Muscle of arm (tissue), 14 donors: ENCODE measurements at places on chromosomes 16 and 17.

DNA sequence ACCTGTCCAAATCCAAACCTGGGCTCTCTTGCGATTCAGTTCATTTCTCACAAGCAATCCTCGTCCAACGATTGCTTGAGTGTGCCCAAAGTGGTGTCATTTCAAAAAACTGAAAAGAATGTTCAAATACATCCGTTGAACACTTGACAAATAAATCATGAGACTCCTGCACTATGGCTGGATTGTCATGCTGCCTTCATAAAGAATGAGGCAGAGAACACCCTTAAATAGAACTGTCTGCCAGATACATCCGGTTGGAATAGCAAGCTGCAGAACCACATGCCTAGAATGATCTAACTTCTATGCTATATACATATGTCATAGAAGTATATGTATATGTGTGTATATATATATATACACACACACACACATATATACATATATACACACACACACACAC is 55.4 kb upstream of the HAPSTR1 start:
- DNase-seq: no peak

DNA sequence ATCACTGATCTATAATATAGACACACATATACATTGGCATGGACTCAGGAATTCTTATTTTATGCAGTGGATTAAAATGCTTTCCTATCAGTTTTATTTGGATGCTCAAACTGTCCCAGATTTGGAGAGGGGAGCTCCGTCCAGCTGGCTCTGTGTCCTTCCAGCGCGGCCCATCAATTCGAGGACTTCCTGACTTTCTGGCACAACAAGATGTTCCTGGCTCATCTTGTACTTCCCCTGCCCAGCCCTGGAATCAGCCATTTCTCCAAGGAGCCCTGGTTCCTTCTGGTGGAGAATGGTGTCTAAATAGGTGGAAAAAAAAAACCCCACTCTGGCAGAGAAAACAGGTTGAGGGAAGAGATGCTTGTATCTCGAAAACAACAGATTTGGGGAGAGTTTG is 94.5 kb downstream of the CRISPLD2 start:
- no peak for DNase-seq

DNA sequence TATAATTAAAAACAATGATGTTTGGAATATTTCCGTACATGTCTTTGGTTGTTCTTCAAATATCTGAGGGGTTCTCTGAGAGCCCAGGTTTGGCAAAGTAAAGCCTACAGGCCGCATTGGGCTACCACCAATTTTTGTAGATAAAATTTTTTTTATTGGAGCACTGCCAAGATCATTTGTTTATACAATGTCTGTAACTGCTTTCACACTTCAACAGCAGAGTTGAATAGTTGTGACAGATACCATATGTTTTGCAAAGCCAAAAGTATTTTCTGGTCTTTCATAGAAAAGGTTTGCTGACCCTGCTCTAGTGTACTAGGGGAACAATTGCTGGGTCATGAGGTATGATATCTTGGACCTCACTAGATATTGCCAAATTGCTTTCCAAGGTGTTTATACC is 10.5 kb downstream of the PPM1D start:
- DNase-seq: no peak

GRCh38 chr17:45963889-45964288 is 35.2 kb upstream of the STH start:
- DNase-seq: no peak

DNA sequence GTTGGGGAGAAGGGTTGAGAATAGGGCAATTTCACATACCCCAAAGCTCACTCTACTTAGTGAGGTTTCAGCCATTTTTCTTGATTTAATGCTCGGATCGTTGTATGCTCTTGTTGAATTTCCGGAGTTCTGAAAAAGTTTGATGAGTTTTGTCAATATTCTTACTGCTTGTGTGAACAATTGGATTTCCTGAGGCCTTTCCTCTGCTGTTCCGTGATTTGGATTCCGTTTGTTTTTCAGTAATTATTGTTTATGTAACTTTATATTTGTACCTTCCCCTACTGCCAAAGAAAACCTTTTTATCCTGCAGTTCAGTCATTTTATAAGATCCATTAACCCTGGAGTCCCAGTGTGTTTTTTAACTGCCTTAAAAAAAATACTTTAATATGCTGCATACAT is 62.9 kb downstream of the PHKB start:
- no peak for DNase-seq

DNA sequence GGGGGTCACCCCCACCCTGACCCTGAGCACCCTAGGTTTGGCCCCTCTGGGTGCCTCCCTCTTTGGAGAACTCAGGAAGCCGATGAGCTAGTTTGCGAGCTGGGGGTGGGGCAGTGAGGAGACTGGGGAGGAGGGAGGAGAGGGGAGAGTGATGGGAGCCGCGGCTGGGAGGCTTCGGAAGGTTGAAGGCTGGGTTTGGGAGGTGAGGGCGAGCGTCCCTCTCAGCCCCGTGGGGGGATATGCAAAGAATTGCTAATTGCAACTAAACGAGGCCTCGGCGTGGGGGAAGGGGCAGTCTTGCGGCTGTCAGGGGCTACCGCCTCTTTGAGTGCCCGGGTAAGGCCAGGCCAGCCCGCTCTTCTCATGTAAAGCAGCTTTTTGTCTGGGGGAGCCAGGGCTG is 17.6 kb upstream of the FZD2 start:
- DNase-seq: no peak

- DNase-seq: no peak
These were observed 165.2 kb upstream of the CHMP6 start for GRCh38 chr17:80826346-80826954.

- no peak for DNase-seq
These were observed 22.0 kb upstream of the CHMP6 start for GRCh38 chr17:80969674-80970043.
